ENCODE measurements at places on chromosomes 1 and 21.

DNA sequence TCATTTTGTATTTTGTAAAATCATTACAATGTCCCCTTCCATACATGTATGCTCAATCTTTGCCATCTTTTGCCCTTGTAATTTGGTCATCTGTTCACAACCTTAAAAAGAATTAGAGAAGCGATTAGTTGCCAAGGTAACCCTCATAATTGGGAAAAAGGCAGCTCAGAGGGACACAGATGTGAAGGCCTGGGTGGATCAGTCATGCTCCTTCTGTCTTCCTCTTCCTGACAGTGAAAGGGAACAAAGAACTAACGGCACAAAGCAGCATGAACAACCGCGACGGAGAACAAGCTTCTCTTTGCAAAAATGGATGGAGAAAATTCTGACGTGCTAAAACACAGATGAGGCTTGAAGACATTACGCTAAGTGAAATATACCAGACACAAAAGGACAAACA, 78.7 kb upstream of the COG2 start:
- DNase-seq = no peak

DNA sequence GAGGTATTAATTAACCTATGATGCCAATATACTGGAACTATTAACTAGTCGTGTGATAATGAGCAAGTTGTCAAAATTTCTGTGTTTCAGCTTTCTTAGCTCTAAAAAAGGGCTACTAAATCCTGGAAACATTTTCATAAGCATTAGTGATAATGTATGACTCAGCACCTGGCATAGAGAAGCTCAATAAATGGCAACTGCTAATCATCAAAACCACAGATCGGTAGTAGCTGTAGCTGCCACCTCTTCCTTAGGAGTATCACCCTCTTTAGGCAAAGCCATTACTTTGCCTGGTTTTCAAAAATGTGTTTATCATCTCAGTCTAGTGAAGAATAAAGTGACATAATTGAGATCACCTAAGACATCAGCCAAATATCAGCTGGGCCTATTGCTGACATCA, 75.5 kb downstream of the TPR start:
- no peak for DNase-seq

DNA sequence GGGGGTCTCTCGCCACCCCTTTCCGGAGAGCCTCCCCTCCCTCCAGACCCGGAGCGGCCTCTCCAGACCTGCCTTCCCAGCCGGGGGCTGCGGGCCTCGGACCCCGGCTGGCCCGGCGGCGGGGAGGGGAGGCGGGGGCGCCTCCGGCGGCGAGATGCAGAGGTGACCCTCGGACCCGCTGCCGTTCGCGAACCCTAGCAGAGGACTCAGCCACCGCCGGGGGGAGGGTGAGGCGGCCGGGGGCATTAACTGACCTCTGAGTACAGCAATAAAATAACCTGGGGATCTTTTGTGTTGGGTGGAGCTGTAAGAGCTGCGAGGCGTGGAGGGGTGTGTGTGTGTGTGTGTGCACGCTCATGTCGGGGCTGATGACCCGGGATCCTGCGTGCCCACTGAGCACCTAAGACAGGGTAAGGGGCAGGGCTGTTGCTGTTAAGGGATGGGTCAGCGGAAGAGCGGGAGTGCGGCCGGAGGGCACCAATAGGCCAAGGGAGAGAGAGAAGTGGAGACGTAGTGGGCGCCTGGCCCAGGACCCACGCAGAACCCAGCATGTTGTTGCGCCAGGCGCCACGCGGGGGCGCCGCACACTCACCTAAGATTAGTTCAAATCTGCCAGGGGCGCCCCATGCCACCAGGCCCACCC, 6.3 kb downstream of the HAPLN2 start:
- peak; percentile 56 for DNase-seq

DNA sequence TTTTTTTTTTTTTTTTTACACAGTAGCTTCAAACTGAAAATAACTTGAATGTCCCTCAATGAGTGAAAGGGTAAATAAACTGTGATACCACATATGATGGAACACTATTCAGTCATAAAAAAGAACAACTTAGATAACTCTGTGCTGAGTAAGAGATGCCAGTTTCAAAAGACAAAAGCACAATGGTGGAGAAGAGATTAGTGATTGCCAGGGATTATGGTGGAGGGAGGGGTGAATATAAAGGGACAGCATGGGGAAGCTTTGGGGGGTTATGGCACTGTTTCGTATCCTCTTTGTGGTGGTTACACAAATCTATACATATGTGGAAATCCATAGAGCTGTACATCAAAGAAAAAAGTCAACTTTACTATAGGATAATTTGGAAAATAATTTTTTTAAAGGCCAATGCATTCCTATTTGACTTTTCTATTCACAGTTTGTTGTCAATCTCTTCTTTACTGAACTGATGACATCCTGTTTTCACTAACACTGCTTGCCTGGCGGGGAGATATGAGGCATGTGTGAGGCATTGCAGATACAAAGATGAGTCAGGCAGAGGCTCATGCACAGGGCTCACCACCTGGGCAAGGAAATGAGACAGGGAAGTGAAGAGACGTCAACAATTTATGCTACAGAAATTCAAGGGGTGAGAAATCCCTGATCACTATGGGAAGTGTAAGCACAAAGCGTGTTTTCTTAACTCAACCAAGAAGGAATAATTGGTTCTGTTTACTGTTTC, 302.7 kb downstream of the DUSP10 start:
- DNase-seq = peak; percentile 93

DNA sequence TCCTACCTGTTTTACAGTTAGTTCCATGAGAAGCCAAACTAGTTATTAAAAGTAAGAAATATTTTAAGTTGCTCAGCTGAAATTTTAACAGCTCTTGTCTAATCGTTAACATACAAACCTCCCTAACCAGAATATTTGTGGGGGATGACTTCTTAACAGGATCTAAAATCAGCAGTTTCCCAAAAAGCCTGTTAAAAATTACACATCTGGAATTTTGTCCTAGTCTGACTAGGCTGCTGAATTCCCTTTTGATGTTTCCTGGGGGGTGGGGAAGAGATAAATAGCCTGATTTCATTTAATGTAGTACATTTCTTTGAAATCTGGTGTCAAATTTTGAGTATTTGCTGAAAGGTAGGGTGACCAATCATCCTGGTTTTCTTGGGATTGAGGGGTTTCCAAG, 78.8 kb upstream of the ARHGAP29 start:
- DNase-seq = no peak

DNA sequence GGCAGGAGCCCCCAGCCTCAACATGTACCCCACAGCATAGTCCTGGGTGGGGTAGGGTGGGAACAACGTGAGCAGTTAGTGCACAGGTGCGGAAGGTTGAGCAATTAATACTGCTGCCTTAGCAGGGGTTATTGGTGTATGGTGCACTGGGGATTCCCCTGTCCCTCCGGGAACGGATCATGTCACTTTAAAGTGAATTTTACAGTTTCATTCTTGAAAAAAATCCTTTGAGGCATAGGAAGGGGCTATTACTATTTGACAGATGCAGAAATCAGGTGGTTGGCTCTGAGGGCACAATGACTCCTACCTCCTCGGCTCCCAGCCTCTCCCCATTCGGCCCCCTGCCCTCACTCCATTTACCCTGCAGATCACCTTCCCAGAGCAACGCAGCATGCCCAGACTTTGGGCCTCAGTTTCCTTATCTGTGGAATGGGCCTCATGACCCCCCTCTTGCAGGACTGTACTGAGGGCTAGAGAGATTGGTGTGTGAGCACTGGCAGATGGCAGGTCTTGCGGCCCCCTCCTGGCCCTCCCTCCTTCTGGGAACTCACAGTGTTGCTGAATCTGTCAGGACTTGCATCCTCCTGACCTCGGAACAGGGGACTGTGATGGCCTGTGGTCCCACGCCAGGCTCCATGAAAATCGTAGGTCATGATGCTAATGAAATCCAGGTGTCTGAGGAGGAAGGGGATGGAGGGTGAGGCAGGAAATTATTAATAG, 5.1 kb upstream of the MYBPH start:
- no peak for DNase-seq

DNA sequence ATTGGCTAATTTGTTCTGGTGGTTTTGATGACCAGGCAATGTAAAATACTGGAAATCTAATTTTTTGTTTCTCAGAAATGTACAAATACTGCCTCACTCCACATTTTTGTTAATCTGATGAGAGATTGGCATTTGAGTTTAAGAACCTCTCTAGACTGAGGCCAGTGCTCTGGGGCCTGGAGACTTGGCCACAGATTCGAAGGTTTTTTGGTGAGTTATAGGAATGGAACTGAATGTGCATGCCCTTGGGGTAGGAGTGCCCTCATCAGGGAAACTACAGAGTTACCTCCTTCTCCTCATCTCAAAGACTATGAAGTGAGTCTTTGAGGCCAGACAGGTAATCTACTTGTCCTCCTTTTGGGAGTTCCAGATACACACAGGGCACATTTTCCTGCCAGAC, 347.9 kb downstream of the LTN1 start:
- DNase-seq = peak; percentile 52

- DNase-seq = no peak
Observed at GRCh38 chr1:22295856-22296255, 153.0 kb upstream of the WNT4 start.

GRCh38 chr1:67560580-67561255, 124.3 kb upstream of the GADD45A start:
- DNase-seq = peak; percentile 30

DNA sequence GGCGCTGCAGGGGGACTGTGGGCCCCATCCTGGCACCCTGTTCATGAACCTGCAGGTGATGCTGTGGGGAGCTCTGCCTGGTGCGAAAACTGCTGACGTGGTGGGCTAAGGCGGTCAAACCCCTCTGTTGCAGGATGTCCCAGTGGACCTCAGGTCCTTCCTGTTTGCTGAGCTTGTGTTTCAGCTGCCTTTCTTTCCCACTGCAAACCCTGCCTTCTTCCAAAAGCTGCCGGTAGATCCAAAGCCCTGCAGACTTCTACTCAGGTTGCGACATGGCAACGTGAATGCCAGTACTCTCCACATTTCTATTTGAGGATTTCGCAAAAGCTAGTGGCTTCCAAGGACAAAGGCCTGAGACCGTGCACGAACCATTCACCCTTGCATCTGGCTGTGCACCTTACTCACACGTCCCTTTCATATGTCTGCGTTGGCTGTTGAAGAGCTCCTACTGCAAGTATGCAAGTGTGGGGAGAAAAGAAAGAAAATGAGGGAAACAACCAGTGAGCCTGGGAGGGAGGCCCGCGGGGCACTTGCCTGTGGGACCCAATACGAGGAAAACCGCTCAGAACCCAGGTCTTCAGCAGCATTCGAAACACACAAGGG, 6.2 kb upstream of the RRP1 start:
- DNase-seq = no peak

DNA sequence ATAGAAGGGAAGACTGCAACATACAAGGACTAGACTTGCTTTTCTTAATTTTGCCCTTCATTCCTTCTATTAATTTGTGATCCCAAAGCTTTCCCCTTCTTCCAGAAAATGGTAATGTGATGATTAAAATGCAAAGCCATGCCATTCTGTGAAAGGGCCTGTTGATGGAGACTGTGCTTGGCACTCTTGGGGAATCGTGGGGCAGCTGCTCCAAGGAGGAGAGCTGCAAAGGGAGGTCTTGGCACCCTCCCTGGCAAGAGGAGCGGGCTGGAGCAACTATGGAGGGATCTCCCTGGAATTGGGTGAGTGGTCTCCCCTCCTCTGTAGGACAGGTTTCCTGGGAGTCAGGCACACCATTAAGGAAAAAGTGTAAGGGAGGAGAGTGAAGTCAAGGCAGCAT, 16.6 kb downstream of the CACNA1S start:
- no peak for DNase-seq

GRCh38 chr21:27513016-27513415, 546.1 kb upstream of the ADAMTS5 start:
- no peak for DNase-seq

Data from GM23248 (cell line).